Immature natural killer cell (primary cell): ENCODE measurements at places on chromosomes 4 and X. TPM values are rescaled to one million over a fixed set of nuclear protein-coding genes. Genes with fewer than 3 reads are reported as not detected.

Gene POF1B
- polyA plus RNA-seq = not detected

Gene NIPAL1
- not detected for polyA plus RNA-seq

Gene IL1RAPL1
- not detected for polyA plus RNA-seq

Gene ABCG2
- 0.69 TPM for polyA plus RNA-seq

GRCh38 chr4:135741583-135741982 is 1540.0 kb upstream of the PABPC4L start:
- no peak overlapping the region for H3K4me3 ChIP-seq
- H3K36me3 ChIP-seq = no peaks in the 10 kb centered on the region
- no peaks in the 10 kb centered on the region for H3K27me3 ChIP-seq
- DNase-seq = no peak

DNA sequence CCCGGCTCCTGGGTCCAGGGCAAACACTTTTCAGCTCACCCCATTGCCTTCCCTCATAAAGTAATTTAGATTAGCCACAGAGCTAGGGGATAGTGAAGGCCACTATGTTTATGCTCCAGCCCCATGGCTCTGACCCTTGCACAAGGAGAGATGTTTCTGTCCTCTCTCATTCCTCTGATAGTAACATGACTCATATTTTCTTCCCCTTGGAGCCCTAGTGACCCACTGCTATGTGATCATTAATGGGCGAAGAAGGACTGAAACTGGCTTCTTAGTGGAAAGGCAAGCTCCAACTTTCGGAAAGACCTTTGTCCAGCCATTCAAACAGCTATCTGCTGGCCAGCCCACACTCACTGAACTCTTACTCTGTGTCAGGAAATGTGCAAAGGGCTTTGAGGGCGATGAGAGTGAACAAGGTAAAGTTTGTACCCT is 12.3 kb downstream of the CLDN2 start:
- H3K4me3 ChIP-seq = no peak overlapping the region
- H3K36me3 ChIP-seq = no peaks in the 10 kb centered on the region
- DNase-seq = no peak

DNA sequence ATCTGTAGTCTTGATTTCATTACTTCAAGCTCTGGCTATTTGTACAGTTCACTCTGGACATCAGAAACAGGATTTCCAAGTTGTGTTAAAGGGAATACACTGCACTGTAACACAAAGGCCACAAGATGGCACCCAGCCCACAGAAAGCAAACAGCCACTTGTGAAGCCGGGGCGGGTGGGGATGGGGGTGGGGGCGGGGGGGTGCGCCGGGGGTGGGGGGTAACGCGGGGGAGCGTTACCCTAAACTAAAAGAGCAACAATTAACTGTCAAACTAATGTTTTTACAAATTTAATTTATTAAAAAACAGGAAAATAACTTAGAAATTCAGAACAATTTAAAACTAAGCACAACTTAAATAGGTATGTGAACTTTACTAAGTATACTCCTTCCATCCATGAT is 27.3 kb downstream of the PRDX4 start:
- DNase-seq = peak; percentile 24
- no peak overlapping the region for H3K27ac ChIP-seq
- no peaks in the 10 kb centered on the region for H3K36me3 ChIP-seq

DNA sequence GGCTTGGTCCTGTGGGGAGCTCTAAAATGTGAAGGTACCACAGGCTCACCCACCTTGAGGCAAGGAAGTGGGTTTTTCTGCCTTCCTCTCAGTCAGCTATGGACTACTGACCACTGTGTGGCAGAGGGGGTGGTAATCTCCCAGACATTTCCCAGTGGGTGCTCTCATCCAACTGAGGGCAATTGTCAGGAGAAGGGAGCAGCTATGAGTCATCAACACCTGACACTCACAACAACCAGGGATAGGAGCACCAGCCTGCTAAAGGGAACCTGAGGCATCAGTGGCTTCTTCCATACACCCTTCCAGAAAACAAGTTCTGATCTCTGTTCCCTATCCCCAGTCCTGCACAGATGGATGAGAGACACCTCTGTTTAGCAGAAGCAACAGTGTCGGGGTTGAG is 468.8 kb downstream of the BCOR start:
- no peak overlapping the region for H3K27ac ChIP-seq
- no peak for DNase-seq
- peaks cover 6% of the 10 kb centered on the region for H3K4me1 ChIP-seq
- H3K36me3 ChIP-seq = no peaks in the 10 kb centered on the region
- peaks cover 2% of the 10 kb centered on the region for H3K27me3 ChIP-seq

GRCh38 chr4:38644201-38644600 is 19.8 kb upstream of the KLF3 start:
- peaks cover 23% of the 10 kb centered on the region for H3K4me1 ChIP-seq
- DNase-seq = no peak
- H3K27me3 ChIP-seq = no peaks in the 10 kb centered on the region

DNA sequence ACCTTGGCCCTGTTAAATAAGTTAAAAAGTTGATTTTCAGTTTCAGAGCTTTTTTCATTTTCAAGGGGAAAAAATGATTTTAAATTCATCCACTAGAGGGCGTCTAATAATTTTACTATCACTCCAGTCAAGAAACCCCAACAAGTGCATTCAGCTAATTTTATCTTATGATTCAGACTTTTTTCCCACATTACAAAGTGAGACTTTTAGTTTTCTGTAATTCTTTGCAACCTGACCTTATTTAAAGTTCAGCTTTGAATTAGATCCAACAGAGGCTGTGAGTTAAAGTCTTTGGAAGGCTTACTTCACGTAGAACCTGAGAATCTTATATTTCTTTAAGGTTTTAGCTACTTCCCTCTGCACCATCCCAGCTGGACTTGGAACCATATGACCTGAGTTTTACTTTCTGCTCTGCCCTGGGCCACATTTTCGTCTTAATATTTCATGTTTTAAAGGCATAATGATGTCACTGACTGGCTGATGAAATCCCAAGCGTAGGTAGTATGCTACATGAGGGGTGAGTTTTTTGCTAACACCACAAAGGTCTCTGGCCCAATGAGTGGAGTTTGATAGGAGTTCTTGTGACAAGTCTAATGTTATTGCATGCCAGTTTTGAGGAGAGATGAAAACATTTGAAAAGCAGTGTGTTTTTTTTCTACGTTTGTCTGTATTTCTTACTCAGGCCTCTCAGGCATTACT is 7.2 kb downstream of the GNRHR start:
- no peaks in the 10 kb centered on the region for H3K27me3 ChIP-seq
- no peaks in the 10 kb centered on the region for H3K4me1 ChIP-seq
- no peaks in the 10 kb centered on the region for H3K36me3 ChIP-seq
- peak; percentile 36 for DNase-seq

- DNase-seq = no peak
- no peaks in the 10 kb centered on the region for H3K4me1 ChIP-seq
- no peak overlapping the region for H3K4me3 ChIP-seq
- no peak overlapping the region for H3K27ac ChIP-seq
- H3K27me3 ChIP-seq = peaks cover 4% of the 10 kb centered on the region
- H3K36me3 ChIP-seq = no peaks in the 10 kb centered on the region
Measured at GRCh38 chr4:138927072-138927471, 88.5 kb upstream of the NOCT start.

DNA sequence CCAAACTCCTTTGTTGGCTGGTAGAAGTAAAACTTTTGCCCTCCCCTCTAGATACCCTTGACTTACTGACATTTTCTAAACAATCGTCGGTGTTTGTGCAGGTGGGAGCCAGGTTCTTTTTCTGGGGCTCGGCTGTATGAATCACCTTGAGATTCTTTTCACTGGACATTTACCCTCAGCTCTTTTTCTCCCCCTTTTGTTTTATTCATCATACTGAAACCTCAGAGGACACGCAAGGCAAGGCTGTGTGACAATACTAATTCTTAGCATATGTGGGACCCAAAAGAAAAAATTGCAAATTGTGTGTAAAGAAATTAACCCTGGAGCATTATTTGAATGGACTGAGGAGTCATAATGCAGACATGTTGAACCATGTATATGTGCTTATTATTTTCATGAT is 194.0 kb downstream of the PCDH19 start:
- no peaks in the 10 kb centered on the region for H3K27me3 ChIP-seq
- no peak for DNase-seq
- no peaks in the 10 kb centered on the region for H3K36me3 ChIP-seq
- H3K4me3 ChIP-seq = no peak overlapping the region
